Activated CD4-positive, CD25-positive, alpha-beta regulatory T cell treated with anti-CD3 and anti-CD28 coated beads, Interleukin-2, amount 50 U/mL, for 72 hours (primary cell): ENCODE measurements at places on chromosomes 1 and 21.
A peak's percentile ranks its signal among the peaks of the same experiment; 100 is the strongest.

- no peak for DNase-seq
Observed at GRCh38 chr21:38264571-38264970, 7.8 kb downstream of the KCNJ15 start.

- peak; percentile 66 for DNase-seq
Observed at GRCh38 chr21:34865400-34866241, 183.5 kb downstream of the RUNX1 start.

- DNase-seq = no peak
Observed at GRCh38 chr1:234520908-234521817, 42.2 kb upstream of the TARBP1 start.

GRCh38 chr1:201566933-201567801, 28.2 kb downstream of the NAV1 start:
- DNase-seq = no peak

DNA sequence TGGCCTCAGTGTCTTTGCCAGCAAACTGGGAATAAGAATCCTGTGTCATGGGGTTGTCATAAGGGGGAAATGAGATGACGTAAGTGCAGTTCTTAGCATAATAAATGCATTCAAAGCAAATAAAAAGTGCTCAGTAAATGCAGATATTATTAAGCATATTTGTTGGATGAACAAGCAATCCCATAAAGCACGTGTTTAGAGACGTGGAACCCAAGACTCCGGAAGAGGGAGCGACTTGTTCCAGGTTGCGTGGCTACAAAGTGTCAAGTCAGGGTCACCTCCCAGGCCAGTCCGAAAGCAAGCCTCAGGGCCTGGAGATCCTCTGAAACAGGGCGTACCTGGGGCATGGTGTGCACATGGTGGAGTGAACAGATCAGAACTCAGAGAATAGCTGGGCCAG, 58.0 kb upstream of the LAPTM5 start:
- no peak for DNase-seq

DNA sequence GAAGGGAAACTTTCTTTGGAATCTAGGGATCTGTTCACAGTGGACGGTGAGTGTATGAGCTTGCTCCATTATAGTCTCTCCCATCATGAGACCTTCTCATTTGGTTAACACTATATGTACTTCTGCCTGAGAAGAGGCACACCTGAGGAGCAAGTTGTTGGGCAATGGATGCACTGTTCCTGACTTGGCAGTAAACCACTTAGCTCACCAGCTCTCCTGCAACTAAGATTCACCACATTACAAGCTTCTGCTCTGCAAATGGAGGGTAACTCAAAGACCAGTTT, 10.2 kb downstream of the MACF1 start:
- no peak for DNase-seq

DNA sequence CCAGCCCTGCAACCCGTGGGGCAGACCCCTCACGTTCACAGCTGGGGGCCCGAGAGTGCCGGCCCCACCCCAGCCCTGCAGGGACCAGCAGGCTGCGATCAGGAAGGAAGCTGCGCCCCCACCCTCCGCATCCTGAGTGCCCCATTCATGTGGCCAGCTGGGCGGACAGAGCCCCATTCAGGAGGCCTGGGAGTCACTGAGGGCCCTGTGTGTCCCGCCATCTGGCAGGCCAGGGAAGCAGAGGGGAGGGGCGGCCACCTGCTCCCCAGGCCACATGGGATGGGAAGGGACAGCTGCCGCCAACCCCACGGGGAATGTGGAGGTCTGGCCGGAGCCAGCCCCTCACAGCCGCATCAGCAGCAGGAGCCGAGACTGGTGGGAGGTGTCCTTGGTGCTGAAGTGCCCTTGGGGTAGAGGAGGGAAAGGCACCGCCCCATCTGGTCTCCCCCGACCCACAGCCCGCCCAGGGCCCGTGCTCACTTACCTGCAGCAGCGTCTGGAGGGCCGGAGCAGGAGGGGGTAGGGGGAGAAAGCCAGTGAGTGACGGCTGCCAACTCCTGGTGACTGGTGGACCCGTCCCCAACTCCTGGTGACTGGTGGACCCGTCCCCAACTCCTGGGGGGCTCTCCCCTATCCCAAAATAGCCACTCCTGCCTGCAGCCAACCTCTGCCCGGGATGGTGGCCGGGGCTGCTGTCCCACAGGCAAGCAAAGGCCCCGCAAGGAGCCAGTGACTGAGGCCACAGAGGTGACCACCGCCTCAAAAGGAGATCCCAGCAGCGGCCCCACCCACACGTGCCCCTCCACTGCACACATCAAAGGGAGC, 8.7 kb downstream of the ACAP3 start:
- DNase-seq = no peak

GRCh38 chr1:67544921-67545320, 114.7 kb upstream of the SERBP1 start:
- DNase-seq = no peak

GRCh38 chr1:109167001-109167506, 46.7 kb upstream of the SARS1 start:
- no peak for DNase-seq

GRCh38 chr1:22971161-22971560, 1.5 kb downstream of the LACTBL1 start:
- DNase-seq = no peak

GRCh38 chr1:169809370-169810095, 14.8 kb upstream of the METTL18 start:
- DNase-seq = no peak

GRCh38 chr1:97151651-97152050, 430.1 kb downstream of the PTBP2 start:
- DNase-seq = no peak

DNA sequence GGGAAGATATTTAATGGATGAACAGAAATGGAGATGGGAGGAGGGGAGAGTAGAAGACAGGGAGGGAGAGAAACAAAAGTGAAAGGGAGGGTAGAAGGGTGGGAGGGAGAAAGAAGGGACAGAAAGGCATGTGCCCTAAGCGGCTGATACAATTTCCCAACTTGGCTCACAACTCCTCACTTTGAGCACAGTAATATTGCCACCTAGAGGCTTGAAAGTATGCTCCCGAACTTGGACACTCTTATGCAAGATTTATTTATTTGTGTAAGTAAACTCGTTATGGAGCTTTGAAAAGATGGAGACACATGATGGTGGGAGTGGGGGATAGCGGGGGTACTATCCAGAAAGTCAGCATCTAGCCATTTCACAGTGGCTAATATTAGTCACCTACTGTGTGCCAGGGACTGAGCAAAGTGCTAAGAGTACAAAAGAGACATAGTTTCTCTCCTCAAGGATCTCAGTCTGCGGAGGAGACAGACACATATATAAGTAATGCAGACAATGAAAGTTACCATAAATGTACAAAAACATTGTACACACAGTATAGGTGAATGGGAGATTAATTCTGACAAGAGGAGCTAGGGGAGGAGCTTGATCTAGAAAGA, 189.7 kb downstream of the SEC16B start:
- no peak for DNase-seq
